ENCODE measurements at places on chromosomes 13 and 19. TPM values are rescaled to one million over a fixed set of nuclear protein-coding genes. Genes with fewer than 3 reads are reported as not detected.
A peak's percentile ranks its signal among the peaks of the same experiment; 100 is the strongest.

The COL4A2 gene
- 2,067 TPM for total RNA-seq

GRCh38 chr19:51777570-51778462, 16.8 kb downstream of the FPR2 start:
- H3K27me3 ChIP-seq, result peaks cover 21% of the 10 kb centered on the region
- peaks cover 2% of the 10 kb centered on the region for H3K4me1 ChIP-seq
- H3K36me3 ChIP-seq, result no peaks in the 10 kb centered on the region

DNA sequence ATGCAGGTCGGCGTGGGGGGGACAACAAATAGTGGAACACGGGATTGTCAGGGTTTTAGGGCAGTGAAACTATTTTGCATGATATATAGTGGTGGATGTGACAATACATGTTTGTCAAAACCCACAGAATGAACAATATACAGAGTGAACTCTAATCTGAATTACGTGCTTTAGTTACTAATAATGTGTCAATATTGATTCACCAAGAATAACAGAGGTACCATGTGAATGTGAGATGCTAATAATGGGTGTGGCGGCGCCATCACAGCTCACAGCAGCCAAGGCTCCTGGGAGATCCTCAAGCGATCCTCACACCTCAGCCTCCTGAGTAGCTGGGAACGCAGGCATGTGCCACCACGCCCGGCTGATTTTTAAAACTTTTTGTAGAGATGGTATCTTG, 12.9 kb downstream of the ELAVL1 start:
- DNase-seq, result no peak
- H3K4me3 ChIP-seq, result no peak overlapping the region
- H3K27me3 ChIP-seq, result no peaks in the 10 kb centered on the region
- H3K36me3 ChIP-seq, result peaks cover 28% of the 10 kb centered on the region
- H3K4me1 ChIP-seq, result peaks cover 34% of the 10 kb centered on the region

GRCh38 chr13:42567906-42568305, 6.0 kb upstream of the TNFSF11 start:
- no peak overlapping the region for H3K27ac ChIP-seq
- H3K4me3 ChIP-seq, result no peak overlapping the region
- H3K27me3 ChIP-seq, result peaks cover 33% of the 10 kb centered on the region
- H3K36me3 ChIP-seq, result peaks cover 8% of the 10 kb centered on the region

- H3K4me1 ChIP-seq, result no peaks in the 10 kb centered on the region
- no peaks in the 10 kb centered on the region for H3K27me3 ChIP-seq
- no peak overlapping the region for H3K27ac ChIP-seq
- no peak overlapping the region for H3K4me3 ChIP-seq
- no peak for DNase-seq
- H3K36me3 ChIP-seq, result no peaks in the 10 kb centered on the region
Measured at GRCh38 chr19:30741566-30741965, 369.4 kb downstream of the ZNF536 start.

DNA sequence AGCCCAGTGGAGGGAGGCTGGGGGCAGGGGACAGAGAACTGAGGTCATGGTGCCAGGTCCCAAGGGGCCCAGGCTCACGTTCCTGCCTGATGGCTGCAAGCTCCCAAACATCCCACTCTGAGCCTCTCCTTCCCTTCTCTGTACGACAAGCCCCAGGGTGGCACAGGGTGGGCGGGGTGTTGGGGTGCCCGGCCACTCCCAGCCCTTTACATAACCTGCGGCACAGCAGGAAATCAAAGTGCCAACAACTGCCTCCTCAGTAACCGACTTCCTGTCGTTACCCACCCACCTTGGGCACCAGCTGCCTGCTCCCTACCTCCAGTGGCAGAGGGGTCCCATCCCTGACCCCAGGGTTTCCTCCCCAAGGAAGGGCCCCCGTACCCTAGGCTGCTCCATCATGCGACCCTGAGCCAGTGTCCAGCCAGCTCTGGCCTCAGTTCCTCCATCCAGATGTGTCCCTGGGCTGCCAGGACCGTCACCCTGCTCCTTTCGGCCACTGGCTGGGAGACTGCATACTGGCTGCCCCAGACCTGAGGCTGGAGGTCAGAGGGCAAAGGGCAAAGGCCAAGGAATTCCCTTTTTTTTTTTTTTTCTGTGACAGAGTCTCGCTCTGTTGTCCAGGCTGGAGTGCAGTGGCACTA, 27.7 kb upstream of the NFIC start:
- peaks cover 32% of the 10 kb centered on the region for H3K4me1 ChIP-seq
- no peak overlapping the region for H3K27ac ChIP-seq
- no peaks in the 10 kb centered on the region for H3K27me3 ChIP-seq
- H3K4me3 ChIP-seq, result no peak overlapping the region
- no peak for DNase-seq
- no peaks in the 10 kb centered on the region for H3K36me3 ChIP-seq

DNA sequence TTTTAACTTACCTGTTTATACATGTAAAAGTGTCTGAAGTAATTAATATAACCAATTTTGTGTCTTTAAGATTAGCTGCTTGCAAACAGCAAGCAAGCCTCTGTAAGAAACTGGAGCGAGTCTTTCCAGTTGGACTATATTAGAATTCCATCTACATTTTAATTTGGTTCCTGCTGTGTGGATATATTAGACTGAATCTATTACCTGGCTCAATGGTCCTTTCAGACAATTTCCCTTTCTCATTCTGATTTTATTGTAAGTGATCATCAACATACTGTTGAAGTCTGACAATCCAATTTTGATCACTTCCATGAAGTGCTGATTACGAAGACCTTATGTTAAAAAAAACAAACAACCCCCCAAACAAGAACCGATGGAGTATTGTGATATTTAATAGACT, 72.3 kb downstream of the GPC5 start:
- no peaks in the 10 kb centered on the region for H3K27me3 ChIP-seq
- H3K36me3 ChIP-seq, result no peaks in the 10 kb centered on the region
- H3K4me1 ChIP-seq, result peaks cover 25% of the 10 kb centered on the region
- no peak overlapping the region for H3K4me3 ChIP-seq
- DNase-seq, result no peak
- no peak overlapping the region for H3K27ac ChIP-seq

GRCh38 chr19:34104557-34104956, 67.7 kb upstream of the LSM14A start:
- H3K36me3 ChIP-seq, result no peaks in the 10 kb centered on the region
- H3K4me1 ChIP-seq, result no peaks in the 10 kb centered on the region
- peaks cover 18% of the 10 kb centered on the region for H3K27me3 ChIP-seq
- H3K4me3 ChIP-seq, result no peak overlapping the region

- no peak for DNase-seq
- H3K36me3 ChIP-seq, result peaks cover 32% of the 10 kb centered on the region
- H3K4me1 ChIP-seq, result peaks cover 22% of the 10 kb centered on the region
Measured at GRCh38 chr19:36527873-36528193, 238 bp downstream of the ZNF260 start.

DNA sequence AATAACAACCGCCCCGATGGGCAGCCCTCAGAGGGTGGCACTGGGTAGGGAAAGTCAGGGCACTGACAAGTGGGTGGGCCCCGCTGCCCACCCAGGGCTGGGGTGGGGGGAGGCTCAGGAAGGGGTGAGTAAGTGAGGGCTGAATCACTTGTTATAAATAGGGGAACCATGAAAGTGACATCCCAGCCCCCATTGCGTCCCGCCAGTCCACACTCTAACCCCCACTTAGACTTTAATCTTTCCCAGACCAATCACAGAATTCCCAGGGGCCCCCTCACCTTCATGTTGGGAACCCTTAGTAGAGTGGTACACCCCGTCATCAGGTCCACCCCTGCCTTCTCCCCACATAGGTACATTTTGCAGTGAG, 37.0 kb upstream of the NANOS3 start:
- H3K4me1 ChIP-seq, result peaks cover 61% of the 10 kb centered on the region
- H3K27me3 ChIP-seq, result no peaks in the 10 kb centered on the region
- peak overlapping the region; percentile 98 for H3K27ac ChIP-seq
- H3K36me3 ChIP-seq, result peaks cover 22% of the 10 kb centered on the region
- peak overlapping the region; percentile 92 for H3K4me3 ChIP-seq
- no peak for DNase-seq

- DNase-seq, result no peak
- no peak overlapping the region for H3K4me3 ChIP-seq
- H3K36me3 ChIP-seq, result no peaks in the 10 kb centered on the region
- H3K27me3 ChIP-seq, result no peaks in the 10 kb centered on the region
- no peaks in the 10 kb centered on the region for H3K4me1 ChIP-seq
- no peak overlapping the region for H3K27ac ChIP-seq
Measured at GRCh38 chr13:90594681-90595080, 752.8 kb upstream of the MIR17HG start.

- no peaks in the 10 kb centered on the region for H3K4me1 ChIP-seq
- peaks cover 2% of the 10 kb centered on the region for H3K27me3 ChIP-seq
- H3K27ac ChIP-seq, result no peak overlapping the region
Measured at GRCh38 chr19:3248728-3249326, 24.4 kb downstream of the CELF5 start.

The ZNF99 gene
- not detected for total RNA-seq

The MCEMP1 gene
- total RNA-seq, result not detected

The ODAD3 gene
- not detected for total RNA-seq

The RFX1 gene
- total RNA-seq, result 15.7 TPM

The TGDS gene
- total RNA-seq, result 7.2 TPM

- no peak overlapping the region for H3K4me3 ChIP-seq
- H3K27me3 ChIP-seq, result peaks cover 21% of the 10 kb centered on the region
- no peak overlapping the region for H3K27ac ChIP-seq
- H3K36me3 ChIP-seq, result no peaks in the 10 kb centered on the region
Measured at GRCh38 chr19:6723108-6723618, 2.7 kb upstream of the C3 start.

DNA sequence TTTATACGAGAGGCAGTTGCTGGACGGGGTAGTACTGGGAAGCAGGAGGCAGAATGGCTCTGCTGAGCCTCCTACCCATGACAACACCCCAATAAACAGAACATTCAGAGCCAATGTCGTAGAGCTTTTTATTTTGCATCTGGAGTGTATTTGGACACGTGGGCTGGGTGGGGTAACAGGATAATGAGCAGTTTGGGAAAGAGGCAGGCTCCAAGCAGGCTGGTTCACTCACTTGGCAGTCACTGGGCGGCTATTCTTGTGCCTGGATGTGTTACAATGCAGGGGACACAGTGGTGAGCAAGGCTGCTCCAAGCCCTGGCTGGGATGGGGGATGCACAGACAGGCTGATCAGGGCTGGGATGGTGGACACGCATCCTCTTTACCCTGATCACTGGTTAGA, 9.5 kb downstream of the ACTMAP start:
- H3K36me3 ChIP-seq, result peaks cover 10% of the 10 kb centered on the region
- no peak overlapping the region for H3K27ac ChIP-seq

- H3K27me3 ChIP-seq, result no peaks in the 10 kb centered on the region
- DNase-seq, result no peak
- H3K36me3 ChIP-seq, result no peaks in the 10 kb centered on the region
- no peak overlapping the region for H3K4me3 ChIP-seq
Measured at GRCh38 chr13:74129500-74130191, 4.6 kb downstream of the KLF12 start.

DNA sequence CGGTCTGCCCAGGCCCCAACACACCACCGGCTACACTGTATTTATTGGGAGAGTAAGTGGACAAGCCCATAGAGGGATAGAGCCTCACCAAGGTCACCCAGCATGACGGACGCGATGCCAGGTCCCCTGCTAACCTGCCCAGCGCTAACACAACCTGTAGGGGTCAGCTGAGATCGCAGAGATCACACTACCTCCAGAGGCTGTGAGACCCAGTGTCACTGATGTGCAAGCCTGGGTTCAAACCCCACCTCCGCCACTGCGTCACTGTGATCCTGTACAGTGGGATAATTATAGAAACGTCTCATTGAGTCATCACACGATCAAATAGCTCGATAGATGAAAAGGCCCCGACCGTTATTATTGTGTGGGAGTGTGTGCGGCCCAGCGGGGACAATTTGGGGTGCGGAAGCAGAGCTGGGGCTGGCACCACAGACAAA, 10.6 kb upstream of the TLE2 start:
- DNase-seq, result no peak
- no peaks in the 10 kb centered on the region for H3K36me3 ChIP-seq
- no peak overlapping the region for H3K27ac ChIP-seq
- peaks cover 14% of the 10 kb centered on the region for H3K4me1 ChIP-seq
- no peak overlapping the region for H3K4me3 ChIP-seq
- no peaks in the 10 kb centered on the region for H3K27me3 ChIP-seq

- H3K36me3 ChIP-seq, result no peaks in the 10 kb centered on the region
- H3K27ac ChIP-seq, result peak overlapping the region; percentile 92
- H3K27me3 ChIP-seq, result no peaks in the 10 kb centered on the region
- H3K4me1 ChIP-seq, result peaks cover 26% of the 10 kb centered on the region
- peak overlapping the region; percentile 88 for H3K4me3 ChIP-seq
Measured at GRCh38 chr19:47598407-47599349, 10.3 kb upstream of the BICRA start.

DNA sequence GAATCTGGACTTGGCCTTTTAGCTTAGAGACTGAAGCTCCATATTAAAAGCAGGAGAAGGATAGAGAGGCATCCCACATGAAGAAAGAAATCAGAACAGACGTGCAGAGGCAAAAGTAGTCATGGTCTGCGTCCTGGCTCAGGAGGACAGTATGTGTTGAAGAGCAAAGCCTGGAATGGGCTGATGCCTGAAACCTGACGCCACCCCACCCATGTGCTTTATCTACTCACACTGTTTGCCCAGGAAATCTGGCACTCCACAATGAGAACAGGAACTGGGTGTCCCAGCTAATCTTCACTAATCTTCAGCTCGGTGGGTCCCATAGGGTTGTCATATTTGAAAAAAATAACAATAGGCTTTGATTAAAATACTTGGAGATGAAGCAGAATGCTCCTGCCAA, 549.0 kb upstream of the GPC6 start:
- no peaks in the 10 kb centered on the region for H3K4me1 ChIP-seq
- H3K27ac ChIP-seq, result no peak overlapping the region
- H3K27me3 ChIP-seq, result peaks cover 16% of the 10 kb centered on the region
- H3K36me3 ChIP-seq, result no peaks in the 10 kb centered on the region

The SIGLEC10 gene
- not detected for total RNA-seq

The MYCBP2 gene
- 84.7 TPM for total RNA-seq

DNA sequence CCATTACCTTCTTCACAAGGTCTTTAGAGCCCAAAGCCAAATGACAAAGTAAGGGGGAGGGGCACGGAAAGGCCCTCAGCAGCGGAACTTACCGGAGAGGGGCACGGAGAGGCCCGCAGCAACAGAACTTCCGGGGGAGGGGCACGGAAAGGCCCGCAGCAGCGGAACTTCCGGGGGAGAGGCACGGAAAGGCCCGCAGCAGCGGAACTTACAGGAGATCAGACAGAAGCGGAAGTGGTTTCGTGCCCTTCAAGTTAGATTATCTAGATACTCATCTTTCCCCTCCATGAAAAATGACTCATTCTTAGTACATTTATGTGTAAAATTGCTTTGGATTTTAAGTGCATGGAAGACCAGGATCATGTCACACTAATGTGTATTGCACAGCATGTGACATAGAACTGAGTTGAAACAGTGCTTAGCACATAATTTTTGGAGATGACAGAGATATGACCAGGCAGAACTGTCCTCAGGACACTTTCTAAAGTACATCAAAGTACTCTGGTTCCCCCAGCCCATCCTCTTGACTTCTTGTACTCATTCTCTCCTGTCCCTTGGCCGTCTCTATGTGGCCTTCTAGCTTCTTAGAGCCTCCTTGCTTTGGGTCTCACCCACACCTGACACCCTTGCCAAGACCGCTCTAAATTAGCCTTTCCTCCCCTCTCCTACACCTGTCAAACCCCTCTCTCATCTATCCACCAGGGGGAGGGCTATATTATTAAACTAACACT, 25.7 kb upstream of the TPTE2 start:
- H3K4me3 ChIP-seq, result no peak overlapping the region
- peaks cover 3% of the 10 kb centered on the region for H3K27me3 ChIP-seq
- H3K4me1 ChIP-seq, result peaks cover 3% of the 10 kb centered on the region
- H3K27ac ChIP-seq, result no peak overlapping the region

GRCh38 chr13:62185631-62186255, 770.1 kb upstream of the PCDH20 start:
- H3K36me3 ChIP-seq, result no peaks in the 10 kb centered on the region
- no peak for DNase-seq
- H3K27me3 ChIP-seq, result no peaks in the 10 kb centered on the region
- H3K27ac ChIP-seq, result no peak overlapping the region
- no peak overlapping the region for H3K4me3 ChIP-seq
